ENCODE measurements at places on chromosomes 3 and 15.

GRCh38 chr15:66100761-66101160 lies 152.8 kb downstream of the MEGF11 start:
- DNase-seq = peak; percentile 5

- DNase-seq = no peak
These were observed 95.5 kb upstream of the PRR23E start for GRCh38 chr3:127097481-127097880.

DNA sequence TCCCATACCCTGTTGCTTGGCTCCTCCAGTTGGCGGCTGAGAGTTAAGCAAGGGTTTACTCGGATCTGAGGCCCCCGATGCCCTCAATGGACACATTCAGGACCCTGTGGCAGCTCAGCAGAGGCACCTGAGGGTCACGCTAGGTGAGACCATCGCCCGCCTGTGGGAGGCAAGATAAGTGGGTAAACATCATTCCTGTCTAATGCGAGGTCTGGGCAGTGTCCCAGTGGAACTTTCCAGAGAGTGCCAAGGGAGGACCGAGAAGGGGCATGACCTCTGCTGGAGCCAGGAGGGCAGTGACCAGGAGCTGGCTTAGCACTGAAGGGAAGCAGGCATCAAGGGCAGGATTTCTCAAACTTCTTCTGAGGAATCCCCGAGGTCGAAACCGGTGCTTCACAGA lies 65.4 kb upstream of the SEC61A1 start:
- DNase-seq = no peak

DNA sequence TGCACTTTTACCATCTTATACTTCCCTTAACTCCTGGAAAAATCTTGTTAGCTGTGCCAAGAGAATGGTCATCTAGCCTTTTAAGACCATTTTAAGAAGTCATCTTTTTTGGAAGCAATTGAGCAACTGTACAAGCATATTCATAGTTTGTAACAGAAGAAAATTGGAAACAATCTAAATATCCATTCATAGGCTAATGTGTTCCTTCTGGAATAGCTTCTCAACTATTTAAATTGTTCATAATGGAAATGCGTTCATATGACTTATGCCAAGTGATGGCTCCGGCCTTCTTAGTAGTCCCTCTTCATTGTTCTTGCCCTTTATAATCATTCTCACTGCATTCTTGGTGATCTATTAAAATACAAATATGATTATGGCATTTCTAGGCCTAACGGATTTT lies 17.4 kb upstream of the OSBPL11 start:
- DNase-seq = no peak

DNA sequence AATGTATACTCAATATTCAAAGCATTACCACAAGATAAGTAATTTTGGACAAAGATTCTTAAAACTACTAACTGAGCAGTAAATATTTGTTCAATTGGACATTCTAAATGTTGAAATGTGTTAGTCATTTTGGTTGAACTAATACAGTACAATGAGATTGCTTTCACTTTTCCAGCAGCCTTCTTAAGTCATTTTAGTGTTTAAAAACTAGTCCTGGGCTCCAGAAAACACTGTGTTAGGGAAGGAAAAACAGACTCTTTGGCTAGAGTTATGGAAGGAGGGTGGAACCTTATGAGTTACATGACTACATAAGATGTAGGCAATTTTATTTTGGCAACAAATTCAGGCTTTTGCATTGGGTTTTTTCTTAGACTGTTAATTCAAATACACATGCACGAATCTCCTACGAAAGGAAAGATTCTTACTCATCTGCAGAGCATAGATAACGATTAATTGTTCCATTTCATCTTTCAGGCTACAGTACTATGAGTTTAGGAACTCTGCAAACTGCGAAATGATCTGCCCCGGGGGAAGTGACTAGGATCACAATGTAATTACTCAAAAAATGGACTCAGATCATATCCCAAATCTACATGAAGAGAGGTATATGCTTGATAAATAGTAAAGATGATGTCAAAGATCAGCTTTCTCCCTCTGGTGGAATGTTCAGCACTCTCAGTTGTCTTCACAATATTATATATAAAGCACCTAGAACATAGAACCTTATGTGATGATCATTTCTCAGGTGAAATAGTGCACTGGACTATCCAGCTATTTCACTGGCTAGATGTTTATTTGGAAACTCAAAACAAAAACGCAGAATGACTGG lies 492.8 kb upstream of the MDFIC2 start:
- DNase-seq = no peak

Data from Right ventricle myocardium inferior (tissue), 1 donor.